Activated T-helper 1 cell treated with anti-CD3 and anti-CD28 coated beads, Interleukin-2, amount 50 U/mL, for 16 hours (primary cell): ENCODE measurements at places on chromosomes 7 and 10.

GRCh38 chr7:150340024-150340749 is 1.2 kb downstream of the RARRES2 start:
- no peak for DNase-seq

GRCh38 chr7:130409712-130410072 is 29.4 kb downstream of the CPA1 start:
- no peak for DNase-seq

- DNase-seq: peak; percentile 17
Observed at GRCh38 chr7:94436018-94436604, 41.4 kb downstream of the COL1A2 start.

- DNase-seq: no peak
Observed at GRCh38 chr7:131498237-131498885, 58.1 kb downstream of the PODXL start.

- DNase-seq: no peak
Observed at GRCh38 chr7:6612819-6613218, 2.6 kb upstream of the ZNF853 start.

- no peak for DNase-seq
Observed at GRCh38 chr10:28837613-28838390, 160.5 kb downstream of the BAMBI start.
